ENCODE measurements at places on chromosomes 5 and 9.

DNA sequence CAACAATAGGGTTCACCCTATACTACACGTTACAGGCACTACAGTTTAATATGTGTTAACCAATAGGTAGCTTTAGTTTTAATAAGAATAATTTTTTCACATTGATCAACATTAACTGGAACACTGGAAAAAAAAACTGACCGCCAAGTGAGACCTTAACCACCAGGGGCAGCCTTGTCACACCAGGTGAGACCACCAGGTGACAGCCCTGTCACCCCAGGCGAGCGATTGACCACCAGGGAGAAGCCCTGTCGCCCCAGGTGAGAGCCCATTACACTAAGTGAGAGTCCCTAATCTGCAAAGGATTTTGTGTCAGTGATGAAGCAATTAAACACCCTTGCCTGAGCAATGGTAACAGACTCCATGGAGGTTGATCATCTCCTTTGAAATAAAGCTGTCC, 75.4 kb upstream of the SYK start:
- DNase-seq: no peak

DNA sequence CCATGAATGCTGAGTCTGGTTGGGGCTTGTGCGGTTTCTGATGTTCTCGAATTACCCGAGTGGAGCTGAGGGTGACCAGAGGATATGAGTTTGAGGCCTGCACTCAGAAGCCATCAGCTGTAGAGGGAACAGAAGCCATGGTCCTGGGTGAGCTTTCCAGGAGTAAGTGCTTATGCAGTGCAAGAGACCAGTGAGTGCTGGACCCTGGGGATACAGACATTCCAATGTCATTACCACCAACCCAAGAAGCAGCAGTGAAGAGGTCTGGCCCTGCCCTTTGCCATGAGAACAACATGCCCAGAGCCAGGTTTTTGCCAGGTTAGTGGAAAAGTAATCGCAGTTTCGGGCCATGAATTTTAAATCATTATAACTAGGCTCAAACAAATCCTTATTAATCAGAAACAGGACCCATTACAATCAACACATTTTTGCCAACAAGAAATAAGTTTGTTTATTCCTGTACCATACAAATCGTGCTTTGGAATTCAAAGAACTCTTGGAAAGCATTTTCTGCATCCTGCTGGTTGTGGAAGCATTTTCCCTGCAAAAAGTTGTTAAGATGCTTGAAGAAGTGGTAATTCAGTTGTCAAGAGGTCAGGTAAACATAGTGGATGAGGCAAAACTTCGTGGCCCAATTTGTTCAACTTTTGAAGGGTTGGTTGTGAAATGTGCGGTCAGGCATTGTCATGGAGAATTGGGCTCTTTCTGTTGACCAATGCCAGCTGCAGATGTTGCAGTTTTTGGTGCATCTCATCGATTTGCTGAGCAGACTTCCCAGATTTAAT, 154.6 kb downstream of the SYK start:
- DNase-seq: no peak

DNA sequence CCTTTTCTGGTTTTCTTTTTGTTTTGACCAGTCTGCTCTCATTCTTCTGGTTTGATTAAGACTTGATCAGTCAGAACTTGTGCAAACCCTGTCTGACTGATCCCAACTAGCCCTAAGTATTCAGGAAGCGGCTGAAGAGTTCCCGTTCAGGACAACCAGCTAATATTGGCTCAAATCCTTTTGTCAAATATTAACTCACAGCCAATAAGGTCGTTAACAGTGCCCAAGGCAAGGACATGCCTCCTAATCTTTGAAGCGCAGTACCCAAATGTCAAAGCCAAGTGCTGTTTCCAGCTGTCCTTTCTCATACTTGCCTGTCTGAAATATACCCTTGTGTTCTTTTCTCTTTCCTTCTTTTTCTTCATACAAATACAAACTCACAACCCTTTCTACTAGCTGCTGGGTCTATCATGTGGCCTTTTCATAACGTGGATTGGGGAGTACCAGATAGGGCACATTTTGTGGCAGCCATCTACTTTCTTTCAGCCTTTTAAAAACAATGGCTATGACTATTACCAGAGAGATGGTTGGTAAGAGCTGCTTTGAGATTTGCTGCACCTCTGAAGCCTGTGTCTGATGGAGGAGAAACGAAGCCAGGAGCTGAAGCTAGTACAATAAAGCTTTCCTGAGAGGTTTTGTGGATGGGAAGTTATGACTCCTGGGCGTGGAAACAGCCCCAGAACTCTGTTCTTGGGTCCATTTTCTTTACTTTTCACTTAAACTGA, 266.4 kb upstream of the ZNF608 start:
- no peak for DNase-seq

GRCh38 chr9:98887918-98888510, 55.7 kb upstream of the COL15A1 start:
- DNase-seq: no peak

DNA sequence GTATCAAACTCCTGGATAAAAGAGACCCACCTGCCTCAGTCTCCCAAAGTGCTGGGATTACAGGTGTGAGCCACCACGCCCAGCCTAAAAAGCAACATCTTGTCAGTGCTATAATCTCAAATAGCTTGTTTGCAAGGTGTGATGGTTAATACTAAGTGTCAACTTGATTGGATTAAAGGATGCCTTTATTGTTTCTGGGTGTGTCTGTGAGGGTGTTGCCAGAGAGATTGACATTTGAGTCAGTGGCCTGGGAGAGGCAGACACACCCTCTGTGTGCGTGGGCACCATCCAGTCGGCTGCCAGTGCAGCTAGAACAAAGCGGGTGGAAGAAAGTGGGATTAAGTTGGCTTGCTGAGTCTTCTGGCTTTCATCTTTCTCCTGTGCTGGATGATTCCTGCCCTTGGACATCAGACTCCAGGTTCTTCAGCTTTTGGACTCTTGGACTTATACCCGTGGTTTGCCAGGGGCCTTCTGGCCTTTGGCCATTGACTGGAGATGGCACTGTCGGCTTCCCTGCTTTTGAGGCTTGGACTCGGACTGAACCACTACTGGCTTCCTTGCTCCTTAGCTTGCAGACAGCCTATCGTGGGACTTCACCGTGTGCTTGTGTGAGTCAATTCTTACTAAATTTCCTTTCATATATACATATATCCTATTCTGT, 28.1 kb downstream of the TARS1 start:
- no peak for DNase-seq

DNA sequence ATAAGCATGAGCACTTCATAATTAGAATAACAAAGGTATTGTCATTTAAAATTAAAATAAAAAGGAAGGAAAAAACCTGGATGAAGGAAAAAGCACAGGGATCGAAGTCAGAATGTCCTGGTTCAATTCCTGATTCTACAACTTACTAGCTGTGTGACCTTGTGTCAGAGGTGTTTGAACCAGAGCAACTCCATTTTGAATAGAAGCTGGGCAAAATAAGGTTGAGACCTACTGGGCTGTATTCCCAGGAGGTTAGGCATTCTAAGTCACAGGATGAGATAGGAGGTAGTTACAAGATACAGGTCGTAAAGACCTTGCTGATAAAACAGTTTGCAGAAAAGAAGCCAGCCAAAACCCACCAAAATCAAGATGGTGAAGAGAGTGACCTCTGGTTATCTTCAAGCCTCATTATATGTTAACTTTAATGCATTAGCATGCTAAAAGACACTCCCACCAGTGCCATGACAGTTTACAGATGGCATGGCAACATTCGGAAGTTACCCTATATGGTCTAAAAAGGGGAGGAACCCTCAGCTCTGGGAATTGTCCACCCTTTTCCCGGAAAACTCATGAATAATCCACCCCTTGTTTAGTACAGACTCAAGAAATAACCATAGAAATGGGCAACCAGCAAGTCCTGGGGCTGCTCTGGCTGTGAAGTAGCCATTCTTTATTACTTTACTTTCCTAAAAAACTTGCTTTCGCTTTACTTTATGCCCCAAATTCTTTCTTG, 412.7 kb downstream of the PIK3R1 start:
- DNase-seq: no peak

DNA sequence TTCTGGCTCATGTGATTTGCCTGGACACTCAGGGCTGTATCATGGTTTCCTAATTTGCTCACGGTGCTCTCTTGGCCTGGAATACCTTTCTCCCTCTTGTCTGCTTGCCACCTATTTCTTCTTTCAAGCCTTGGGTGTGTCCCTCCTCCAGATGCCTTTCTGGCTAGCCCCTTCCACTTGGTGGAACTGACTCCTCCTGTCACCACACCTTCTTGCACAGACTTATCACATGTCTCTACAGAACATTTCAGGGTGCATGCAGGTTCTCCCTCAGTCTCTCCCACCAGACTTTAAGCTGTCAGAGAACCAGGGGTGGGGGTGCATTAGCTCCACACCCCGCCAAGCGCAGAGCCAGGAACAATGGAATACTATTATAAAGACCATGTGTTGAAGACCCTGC, 1.9 kb downstream of the TBC1D2 start:
- no peak for DNase-seq

GRCh38 chr5:140546851-140547507, 483 bp upstream of the EIF4EBP3 start:
- no peak for DNase-seq

DNA sequence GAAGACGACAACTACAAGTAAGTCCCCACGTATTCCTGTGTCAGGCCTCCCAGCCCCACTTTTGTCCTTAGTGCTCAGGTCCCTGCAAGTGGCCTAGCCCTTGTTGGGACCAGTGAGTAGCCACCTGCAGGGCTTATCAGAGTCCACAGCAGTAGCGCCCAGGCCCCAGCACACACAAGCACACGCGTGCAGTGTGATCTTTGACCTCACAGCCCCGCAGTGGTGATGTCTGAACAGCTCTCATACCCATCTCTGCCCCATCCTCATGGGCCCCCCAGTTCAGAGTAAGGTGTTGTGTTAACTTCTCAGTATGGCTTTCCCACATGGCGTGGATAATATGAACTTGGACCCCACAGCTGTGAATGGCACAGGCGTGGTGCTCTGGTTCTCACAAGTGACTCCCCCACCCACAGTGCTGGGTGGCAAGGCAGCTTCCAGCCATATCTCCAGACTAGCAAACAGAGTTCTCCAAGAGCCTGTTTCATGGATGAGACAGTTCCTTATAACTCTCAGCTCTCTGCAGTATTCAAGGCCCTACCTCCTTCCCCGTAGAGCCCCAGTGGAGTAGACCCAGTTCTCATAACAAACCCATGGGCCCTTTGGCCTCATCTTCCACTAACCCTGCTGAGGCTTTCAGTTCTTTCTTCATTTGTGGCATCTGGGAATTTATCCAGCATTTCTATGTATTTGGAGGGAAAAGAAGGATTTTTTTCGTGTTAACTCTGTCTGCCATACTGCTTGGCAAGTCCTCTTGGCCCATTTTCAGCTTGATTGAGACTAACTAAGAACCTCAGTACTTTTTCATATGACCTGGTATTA, 46.5 kb upstream of the ANGPTL2 start:
- DNase-seq: no peak

Measured in activated naive CD4-positive, alpha-beta T cell treated with anti-CD3 and anti-CD28 coated beads for 36 hours (primary cell).